ENCODE measurements at places on chromosomes 11 and 22. TPM values are rescaled to one million over a fixed set of nuclear protein-coding genes. Genes with fewer than 3 reads are reported as not detected.

Gene USH1C
- 0.30 TPM for total RNA-seq

Gene GRM5
- 0.21 TPM for total RNA-seq

DNA sequence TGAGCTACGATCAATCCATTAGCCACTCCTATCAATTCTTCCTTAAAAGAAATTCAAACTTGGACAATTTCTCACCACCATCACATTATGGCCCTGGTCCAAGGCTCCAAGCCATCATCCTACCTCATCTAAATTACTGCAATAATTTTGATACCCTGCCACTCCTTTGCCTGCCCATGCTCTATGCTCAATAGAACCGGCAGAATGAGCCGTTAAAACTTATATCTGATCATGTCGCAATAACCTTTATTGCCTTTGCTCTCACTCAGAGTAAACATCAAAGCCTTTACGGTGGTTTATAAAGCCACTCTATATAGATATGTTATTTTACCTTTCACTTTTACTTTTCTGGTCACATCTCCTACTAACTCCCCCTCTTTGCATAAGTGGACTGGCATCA, 2392.1 kb upstream of the RAG2 start:
- DNase-seq: no peak
- no peaks in the 10 kb centered on the region for H3K27me3 ChIP-seq
- no peaks in the 10 kb centered on the region for H3K36me3 ChIP-seq
- no peaks in the 10 kb centered on the region for H3K4me1 ChIP-seq
- no peak overlapping the region for H3K27ac ChIP-seq
- H3K4me3 ChIP-seq: no peak overlapping the region

DNA sequence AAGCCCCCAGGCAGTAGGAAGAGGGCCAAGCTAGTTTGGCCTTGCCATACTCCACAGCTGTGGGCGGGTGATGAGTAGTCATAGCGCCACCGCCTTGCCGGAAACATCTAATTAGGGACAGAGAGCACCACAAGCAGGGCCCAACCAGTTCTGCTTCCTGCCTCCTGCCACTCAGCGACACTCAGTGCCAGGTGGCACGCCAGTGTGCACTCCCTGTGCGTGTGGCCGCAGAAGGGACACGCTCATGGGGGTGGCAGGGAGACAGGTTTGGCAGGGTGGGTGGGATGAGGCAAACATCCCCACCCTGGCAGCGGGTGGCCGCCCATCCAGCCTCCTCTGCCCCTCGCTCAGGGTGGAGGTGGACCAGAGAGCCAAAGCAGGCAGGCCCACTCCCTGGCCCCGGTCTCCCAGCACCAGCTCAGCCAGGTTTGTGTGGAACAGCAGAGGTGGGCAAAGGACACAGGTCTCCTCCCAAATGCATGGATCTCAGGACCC, 4.9 kb downstream of the OVOL1 start:
- DNase-seq: peak; percentile 75
- no peaks in the 10 kb centered on the region for H3K36me3 ChIP-seq
- H3K4me3 ChIP-seq: no peak overlapping the region
- H3K4me1 ChIP-seq: peaks cover 24% of the 10 kb centered on the region

- H3K4me3 ChIP-seq: peak overlapping the region; percentile 78
- no peaks in the 10 kb centered on the region for H3K36me3 ChIP-seq
- H3K4me1 ChIP-seq: peaks cover 24% of the 10 kb centered on the region
Observed at GRCh38 chr22:43185860-43186261, 1.1 kb downstream of the TTLL12 start.

DNA sequence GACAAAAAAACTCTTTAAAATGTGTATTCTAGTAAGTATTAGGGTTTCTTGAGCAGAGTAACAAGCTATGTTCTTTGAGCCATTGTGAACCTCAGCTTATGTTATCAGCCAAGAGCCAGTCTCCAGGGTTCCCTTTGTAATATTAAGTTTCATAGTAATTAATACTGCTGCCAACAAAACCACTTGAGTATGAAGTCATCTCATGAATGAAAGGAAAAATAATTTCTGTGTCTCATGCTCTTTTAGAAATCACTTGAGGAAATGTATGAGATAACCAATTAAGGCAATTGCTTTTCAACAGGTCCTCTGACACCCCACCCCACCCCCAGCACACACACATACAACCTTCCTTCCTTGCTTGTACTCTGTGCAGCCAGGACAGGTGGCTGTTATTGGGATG, 59.9 kb downstream of the BBOX1 start:
- no peak for DNase-seq
- H3K4me1 ChIP-seq: no peaks in the 10 kb centered on the region
- no peaks in the 10 kb centered on the region for H3K36me3 ChIP-seq
- H3K4me3 ChIP-seq: no peak overlapping the region
- no peaks in the 10 kb centered on the region for H3K27me3 ChIP-seq

DNA sequence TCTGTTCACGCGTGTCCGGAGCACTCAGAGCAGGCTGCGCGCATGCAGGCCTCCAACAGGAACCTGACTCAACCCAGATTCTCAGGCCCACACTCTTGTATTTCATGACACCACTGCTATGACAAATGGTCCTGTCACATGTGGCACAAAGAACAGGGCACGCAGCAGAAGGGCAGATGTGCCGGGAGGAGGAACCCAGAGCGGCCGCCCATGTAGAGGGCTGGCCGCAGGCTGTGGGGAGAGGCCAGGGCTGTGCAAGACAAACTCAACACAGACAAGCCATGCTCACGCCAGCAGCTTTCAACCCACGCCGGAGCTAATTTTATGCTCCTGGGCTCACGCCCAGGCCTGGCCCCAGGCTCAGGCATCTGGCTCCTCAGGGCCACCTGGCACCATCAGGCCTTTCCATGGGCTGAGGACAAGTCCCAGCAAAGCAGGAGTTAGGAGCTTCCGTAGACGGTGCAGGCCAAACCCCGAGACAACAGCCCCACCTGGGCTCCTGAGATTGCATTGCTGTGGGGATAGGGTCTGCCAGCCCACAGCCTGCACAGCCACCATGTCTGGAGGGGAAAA, 40.0 kb downstream of the DUSP8 start:
- DNase-seq: no peak
- H3K4me3 ChIP-seq: no peak overlapping the region
- no peaks in the 10 kb centered on the region for H3K27me3 ChIP-seq
- H3K27ac ChIP-seq: no peak overlapping the region
- H3K36me3 ChIP-seq: peaks cover 42% of the 10 kb centered on the region
- H3K4me1 ChIP-seq: peaks cover 71% of the 10 kb centered on the region

Data from lower lobe of right lung (tissue), 2 donors.